ENCODE measurements at places on chromosomes 6 and 20.

GRCh38 chr6:119055069-119055468 lies 23.4 kb downstream of the FAM184A start:
- no peak for DNase-seq

- DNase-seq: no peak
These were observed 26.2 kb downstream of the NOL7 start for GRCh38 chr6:13641315-13641714.

DNA sequence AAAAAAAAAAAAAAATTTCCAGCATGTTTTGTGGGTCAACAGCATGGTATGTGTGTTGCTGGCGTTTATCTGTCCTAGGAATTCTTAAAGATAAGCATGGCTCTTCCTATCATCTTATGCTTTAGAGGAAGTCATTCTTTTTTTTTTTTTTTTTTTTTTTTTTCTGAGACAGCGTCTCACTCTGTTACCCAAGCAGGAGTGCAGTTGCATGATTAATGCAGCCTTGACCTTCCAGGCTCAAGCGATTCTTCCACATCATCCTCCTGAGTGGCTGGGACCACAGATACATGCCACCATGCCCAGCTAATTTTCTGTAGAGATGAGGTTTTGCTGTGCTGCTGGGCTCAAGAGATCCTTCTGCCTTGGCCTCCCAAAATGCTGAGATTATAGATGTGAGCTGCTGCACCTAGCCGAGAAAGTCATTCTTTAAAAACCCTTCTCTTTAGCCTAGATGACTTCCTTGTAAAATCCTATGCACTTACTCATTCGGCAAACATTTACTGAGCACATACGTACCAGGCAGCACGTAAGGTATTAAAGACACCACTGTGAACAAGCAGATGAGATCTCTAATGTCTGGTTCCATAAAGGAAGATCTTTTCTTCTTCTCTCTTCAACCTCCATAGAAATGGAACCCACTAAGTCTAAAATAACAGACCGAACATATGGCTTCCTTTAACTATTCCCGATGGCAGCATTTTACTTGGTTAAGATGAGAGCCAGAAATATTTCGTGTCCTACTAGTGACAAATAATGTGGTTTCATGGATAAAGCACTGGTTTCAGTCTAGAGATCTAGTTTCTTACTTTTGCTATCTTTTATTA lies 122.4 kb downstream of the RIN2 start:
- DNase-seq: no peak

DNA sequence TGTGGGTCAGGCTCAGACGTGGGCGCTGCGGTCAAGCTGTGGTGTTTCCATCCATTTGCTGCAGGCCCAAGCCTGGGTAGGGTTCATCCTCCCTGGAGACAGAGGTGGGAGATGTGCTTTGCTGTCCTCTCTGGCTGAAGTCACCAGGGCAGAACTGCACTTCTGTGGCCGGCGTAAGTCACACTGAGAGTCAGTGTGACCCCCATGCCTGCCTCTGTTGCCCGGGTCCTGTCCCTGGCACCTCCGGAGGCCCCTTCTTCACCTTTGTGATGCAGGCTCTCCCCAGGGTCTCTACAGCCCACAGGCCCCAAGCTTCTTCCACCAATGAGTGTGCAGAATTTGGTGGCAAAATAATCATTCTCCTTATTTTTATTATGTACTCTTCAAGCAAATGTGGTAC lies 53.8 kb upstream of the DACT2 start:
- no peak for DNase-seq

DNA sequence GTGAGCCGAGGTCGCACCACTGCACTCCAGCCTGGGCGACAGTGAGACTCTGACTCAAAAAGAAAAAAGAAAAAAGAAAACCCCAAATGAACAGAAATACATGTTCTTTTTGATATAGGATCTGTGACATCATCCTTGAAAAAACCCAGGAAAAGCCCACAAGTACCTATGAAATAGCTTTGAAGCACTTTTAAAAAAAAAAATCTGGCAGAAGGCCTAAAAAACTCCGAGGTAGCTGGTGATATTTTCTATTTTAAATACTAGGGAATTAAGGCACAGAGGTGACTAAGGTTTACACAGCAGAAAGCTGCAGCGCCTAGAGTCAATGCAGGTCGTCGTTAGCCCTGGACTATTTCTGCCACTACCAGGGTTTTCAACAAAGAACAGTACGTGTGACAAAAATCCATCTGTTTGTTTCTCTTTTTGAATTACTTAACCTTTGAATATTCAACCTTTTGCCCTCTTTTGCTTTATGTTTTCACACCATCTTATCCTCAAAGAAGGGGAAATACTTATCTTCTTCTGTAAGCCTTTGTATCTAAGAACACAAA lies 39.4 kb upstream of the EEF1A1 start:
- no peak for DNase-seq

DNA sequence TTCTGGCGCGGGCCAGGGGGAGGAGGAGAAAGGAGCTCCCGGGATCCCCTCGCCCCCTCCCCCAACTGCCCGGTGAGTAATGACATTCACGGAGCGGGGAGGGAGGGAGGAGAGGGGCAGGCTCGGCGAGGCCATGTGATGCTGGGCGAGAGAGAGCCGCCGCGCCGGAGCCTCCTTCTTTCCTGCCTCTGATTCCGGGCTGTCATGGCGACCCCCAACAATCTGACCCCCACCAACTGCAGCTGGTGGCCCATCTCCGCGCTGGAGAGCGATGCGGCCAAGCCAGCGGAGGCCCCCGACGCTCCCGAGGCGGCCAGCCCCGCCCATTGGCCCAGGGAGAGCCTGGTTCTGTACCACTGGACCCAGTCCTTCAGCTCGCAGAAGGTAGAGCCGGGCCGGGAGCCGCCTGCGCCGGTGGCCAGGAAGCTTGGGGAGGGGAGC lies at the start of gene GDAP1L1:
Gene GDAP1L1 (plus strand): TSS at position 178 of the 441 bp plus-strand sequence. CDS start 27 bp downstream, at position 205.
- no peak for DNase-seq
